ENCODE measurements at places on chromosomes 1 and 21. TPM values are rescaled to one million over a fixed set of nuclear protein-coding genes. Genes with fewer than 3 reads are reported as not detected.

Gene UTS2
- not detected for total RNA-seq

Gene SLC50A1
- total RNA-seq, result 61.9 TPM

Gene CD5L
- not detected for total RNA-seq

Gene SLC9C2
- not detected for total RNA-seq

Gene SPRR1B
- total RNA-seq, result 15.3 TPM

Gene TSTD1
- 104 TPM for total RNA-seq

Gene RNF186
- total RNA-seq, result under 0.01 TPM

Gene NBPF6
- total RNA-seq, result not detected

Gene RBP7
- 1.7 TPM for total RNA-seq

Gene SPRR2G
- total RNA-seq, result not detected

Gene CYP4B1
- not detected for total RNA-seq

Gene MPL
- not detected for total RNA-seq

Gene ESRRG
- not detected for total RNA-seq

Gene ELK4
- total RNA-seq, result 7.5 TPM

Gene VWA5B1
- total RNA-seq, result not detected

Gene ACTN2
- not detected for total RNA-seq

Gene MROH9
- total RNA-seq, result not detected

Gene TNFRSF18
- total RNA-seq, result 0.64 TPM

Gene DYNLT5
- not detected for total RNA-seq

Gene MRPL37
- 57.5 TPM for total RNA-seq

Gene FCRL6
- total RNA-seq, result not detected

Gene LORICRIN
- not detected for total RNA-seq

Gene HRNR
- not detected for total RNA-seq

Gene RGS4
- 0.21 TPM for total RNA-seq

Gene CD247
- total RNA-seq, result not detected

Gene CFAP45
- total RNA-seq, result 0.24 TPM

Gene PRDM16
- total RNA-seq, result 1.1 TPM

Gene GNB1
- 91.6 TPM for total RNA-seq

Gene TRIM17
- total RNA-seq, result 2.2 TPM

Gene NKAIN1
- total RNA-seq, result 0.24 TPM

Gene IFNLR1
- 7.5 TPM for total RNA-seq

Gene FCRL4
- not detected for total RNA-seq

Gene ETV3L
- not detected for total RNA-seq

Gene AIRE
- not detected for total RNA-seq

Gene CTXND2
- not detected for total RNA-seq

Gene UBE2U
- total RNA-seq, result not detected

Gene PATJ
- 63.9 TPM for total RNA-seq

Gene LCE1F
- total RNA-seq, result not detected

Gene NHLH1
- not detected for total RNA-seq

Gene CEP85
- 9.9 TPM for total RNA-seq

Gene HSD3B1
- not detected for total RNA-seq

Gene NPHS2
- total RNA-seq, result not detected

Gene HEYL
- total RNA-seq, result not detected
